ENCODE measurements at places on chromosomes 16 and 17. TPM values are rescaled to one million over a fixed set of nuclear protein-coding genes. Genes with fewer than 3 reads are reported as not detected.

- no peak for DNase-seq
These were observed 37.8 kb downstream of the KLHDC4 start for GRCh38 chr16:87728026-87728425.

Gene ODF4
- total RNA-seq, result not detected

DNA sequence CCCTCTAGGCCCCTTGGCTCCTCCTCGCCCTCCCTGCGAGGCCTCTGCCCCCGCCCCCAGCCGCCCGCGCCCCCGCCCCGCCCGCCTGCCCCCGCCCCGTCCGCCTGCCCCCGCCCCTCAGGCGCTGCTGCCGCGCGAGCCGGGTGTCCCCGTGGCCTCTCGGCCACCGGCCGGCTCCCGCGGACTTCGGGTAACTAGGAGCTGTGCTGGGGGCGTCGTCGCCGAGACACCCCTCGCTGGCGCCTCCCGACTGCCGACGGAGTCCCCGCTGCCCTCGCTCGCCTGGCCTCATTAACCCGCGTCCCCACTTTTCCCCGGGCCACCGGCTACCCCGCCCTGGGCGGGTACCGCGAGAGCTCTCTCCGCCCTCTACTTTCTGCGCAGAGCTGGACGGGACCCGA lies at the start of gene TLCD1:
Gene TLCD1 (minus strand): TSS at position 8 of the 401 bp plus-strand sequence. CDS start 136 bp downstream, outside the sequence.
- peak; percentile 86 for DNase-seq

Gene SLC9A5
- total RNA-seq, result 4.1 TPM

GRCh38 chr17:79082311-79083190 lies 7.9 kb downstream of the ENGASE start:
- peak; percentile 61 for DNase-seq

Gene DPEP3
- not detected for total RNA-seq

DNA sequence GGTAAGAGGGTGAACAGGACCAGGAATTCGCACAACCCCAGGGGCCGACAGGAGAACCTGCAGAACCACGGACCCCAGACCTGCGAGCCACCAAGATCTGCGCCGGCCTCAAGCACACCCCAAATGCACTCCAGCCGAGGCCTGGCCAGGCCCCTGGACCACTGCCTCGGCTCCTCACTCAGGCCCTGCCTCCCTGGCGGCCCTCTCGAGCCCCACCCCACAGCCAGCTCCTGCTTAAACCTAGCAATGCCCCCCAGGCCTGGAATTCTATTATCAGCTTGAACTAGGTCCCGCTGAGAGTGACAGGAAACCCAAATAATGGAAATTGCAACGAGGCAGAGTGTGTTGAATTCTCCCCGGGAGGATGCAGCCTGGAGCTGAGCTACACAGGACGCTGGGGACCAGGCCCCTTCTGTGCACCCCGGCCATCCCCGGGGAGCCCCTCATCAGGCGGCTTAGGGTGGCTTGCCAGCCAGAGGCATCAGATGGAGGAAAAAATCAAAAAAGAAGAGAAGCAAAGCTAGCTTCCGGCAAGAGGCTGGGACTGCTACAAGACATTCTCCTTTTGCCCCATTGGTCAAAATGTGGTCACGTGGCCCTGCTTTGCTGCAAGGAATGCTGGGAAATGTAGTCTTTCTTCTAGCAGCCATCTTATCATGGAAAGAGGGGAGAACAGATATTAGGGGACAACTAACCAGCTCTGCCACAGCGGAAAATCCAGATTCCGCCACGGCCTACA lies 2.4 kb upstream of the ENPP7 start:
- DNase-seq, result peak; percentile 92

Gene CHAD
- total RNA-seq, result not detected

Gene ATF7IP2
- total RNA-seq, result 30.1 TPM

GRCh38 chr16:74749291-74750055 lies 25.1 kb downstream of the FA2H start:
- no peak for DNase-seq

Gene RNF222
- 0.29 TPM for total RNA-seq

GRCh38 chr16:83058376-83058775 lies 431.6 kb downstream of the CDH13 start:
- DNase-seq, result no peak

Gene EXOC3L1
- not detected for total RNA-seq

Gene CCL15
- total RNA-seq, result not detected

DNA sequence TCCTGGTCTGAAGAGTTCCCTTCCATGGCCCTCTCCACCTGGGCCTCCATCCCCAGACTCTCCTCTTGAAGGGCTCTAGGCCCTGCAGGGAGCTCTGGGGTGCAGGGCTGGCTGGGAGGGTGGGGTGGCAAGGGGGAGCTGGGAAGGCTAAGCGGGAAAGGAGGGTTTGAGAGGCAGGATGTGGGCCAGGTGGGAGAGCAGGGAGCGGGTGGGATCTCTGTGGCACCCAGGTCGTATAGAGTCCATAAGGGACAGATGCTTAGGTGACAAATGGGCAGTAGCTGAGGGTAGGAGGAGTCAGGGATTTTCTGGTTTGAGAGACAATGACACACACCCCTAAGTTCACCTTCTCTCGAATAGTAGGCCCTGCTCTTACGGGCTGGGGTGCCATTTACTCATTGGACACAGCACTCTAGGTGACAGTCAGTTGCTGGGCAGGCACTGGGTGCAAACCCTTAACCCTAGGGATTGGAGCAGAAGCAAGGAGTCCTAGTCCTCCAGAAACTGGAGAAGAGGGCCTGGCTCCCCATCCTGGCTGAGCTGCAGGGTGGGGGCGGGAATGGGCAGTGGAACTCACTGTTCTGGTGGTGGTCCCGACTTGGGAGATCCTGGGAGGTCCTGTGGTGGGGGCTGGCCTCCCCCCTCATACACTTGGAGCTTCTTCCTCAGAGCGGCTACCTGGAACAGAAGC lies 15.3 kb downstream of the KIF18B start:
- DNase-seq, result no peak

Gene PPP1R1B
- not detected for total RNA-seq

Gene SMIM36
- total RNA-seq, result not detected

DNA sequence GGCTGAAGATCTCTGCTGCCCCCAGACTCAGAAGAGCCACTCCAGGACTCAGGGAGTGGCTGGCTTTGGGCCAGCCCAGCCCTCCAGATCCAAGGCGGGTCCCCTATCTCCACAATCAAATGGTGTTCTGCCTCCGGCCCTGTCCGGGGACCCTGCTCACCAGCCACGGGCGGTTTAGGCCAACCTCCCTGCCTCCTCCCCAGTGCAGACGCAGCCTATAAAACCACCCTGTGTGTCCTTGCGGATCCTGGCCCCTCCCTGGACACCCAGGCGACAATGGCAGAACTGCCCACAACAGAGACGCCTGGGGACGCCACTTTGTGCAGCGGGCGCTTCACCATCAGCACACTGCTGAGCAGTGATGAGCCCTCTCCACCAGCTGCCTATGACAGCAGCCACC lies at the start of gene SLC12A3:
Gene SLC12A3 (plus strand): TSS at position 248 of the 400 bp plus-strand sequence. CDS start 29 bp downstream, at position 277.
- DNase-seq, result no peak

Gene LLGL2
- 19.8 TPM for total RNA-seq

- DNase-seq, result no peak
These were observed 4.3 kb upstream of the RANGRF start for GRCh38 chr17:8284126-8284525.

GRCh38 chr16:30533748-30534367 lies 800 bp downstream of the ZNF747 start:
- DNase-seq, result peak; percentile 42

DNA sequence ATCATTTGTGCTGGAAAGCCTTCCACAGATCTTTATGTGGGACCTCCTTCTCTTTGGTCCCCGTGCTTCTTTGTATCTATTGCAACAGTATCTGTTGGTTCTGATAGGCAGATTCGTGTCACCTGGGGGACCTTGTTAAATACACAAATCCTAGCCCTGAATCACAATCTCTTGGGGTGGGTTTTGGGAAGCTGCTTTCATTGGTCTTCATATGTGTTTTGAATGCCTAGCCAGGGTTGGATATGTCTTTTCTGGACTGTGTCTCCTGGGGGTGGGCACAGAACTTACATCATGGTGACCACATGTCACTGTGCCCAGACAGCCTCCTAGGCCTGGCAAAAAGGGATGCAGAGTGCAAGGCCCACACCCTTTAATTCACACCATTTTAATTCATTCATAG lies 81.0 kb upstream of the HNF1B start:
- DNase-seq, result no peak

- DNase-seq, result no peak
These were observed 13.5 kb upstream of the PRKAR1A start for GRCh38 chr17:68498479-68499326.

DNA sequence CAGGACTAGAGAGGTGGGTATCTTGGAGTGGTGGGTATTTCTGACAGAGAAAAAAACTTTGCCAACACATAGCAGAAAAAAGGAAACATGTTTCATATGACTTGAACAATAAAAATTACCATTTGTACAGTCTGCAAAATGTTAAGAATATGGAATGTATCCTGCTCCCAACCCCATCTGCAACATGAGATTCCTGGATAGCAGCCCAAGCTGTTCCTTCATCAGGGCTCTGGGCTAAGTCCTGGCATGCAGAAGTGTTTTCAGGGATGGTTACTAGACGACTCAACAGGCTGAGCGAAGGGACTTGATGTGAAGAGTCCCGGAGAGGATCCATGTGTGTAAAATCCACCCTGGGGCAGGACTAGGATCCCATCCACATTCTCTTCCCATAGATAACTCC lies 121.0 kb upstream of the IRX3 start:
- no peak for DNase-seq

Gene TBC1D3I
- total RNA-seq, result 0.31 TPM

- no peak for DNase-seq
These were observed 23.5 kb upstream of the RHOT1 start for GRCh38 chr17:32118835-32119234.

DNA sequence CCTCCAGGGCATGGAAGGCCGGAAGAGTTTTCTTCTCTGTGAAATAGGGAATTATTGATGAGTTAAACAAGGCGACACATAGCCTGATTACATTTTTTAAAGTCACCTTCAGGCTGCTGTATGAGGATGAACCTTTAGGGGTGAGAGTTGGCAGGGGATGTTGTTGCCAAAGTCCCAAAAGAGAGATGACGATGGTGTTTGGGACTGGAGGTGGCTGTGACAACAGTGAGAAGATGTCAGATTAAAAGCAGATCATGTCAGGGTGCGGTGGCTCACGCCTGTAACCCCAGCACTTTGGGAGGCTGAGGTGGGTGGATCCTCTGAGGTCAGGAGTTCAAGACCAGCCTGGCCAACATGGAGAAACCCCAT lies 16.8 kb upstream of the ASGR2 start:
- DNase-seq, result no peak
